Esophagus mucosa (tissue), 1 donor: ENCODE measurements at places on chromosomes 3 and 15.

DNA sequence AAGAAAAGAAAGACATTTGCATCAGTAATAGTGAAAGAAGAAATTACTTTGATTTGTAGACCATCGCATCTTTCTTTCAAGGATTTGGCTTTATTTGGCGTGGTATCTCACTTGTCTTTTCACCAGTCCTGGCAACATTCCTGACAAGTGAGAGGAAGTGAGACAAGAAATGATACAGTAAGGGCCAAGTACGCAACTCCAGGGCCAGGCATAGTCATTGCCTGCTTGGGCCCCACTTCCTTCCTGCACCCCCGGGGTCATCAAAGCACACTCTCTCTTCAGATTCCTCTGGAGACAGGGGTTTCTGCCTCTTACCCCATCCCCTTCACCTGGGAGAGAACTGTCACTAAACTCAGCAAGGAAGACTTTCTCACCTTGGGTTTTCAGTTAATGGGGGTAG lies 55.1 kb downstream of the CD47 start:
- no peak for ATAC-seq

GRCh38 chr3:50275141-50275995 lies 3.5 kb upstream of the LSMEM2 start:
- no peak for ATAC-seq

GRCh38 chr3:155363690-155364070 lies 70.2 kb upstream of the STRIT1 start:
- ATAC-seq: no peak

- no peak for ATAC-seq
Measured at GRCh38 chr3:31529421-31529820, 3.3 kb upstream of the STT3B start.

DNA sequence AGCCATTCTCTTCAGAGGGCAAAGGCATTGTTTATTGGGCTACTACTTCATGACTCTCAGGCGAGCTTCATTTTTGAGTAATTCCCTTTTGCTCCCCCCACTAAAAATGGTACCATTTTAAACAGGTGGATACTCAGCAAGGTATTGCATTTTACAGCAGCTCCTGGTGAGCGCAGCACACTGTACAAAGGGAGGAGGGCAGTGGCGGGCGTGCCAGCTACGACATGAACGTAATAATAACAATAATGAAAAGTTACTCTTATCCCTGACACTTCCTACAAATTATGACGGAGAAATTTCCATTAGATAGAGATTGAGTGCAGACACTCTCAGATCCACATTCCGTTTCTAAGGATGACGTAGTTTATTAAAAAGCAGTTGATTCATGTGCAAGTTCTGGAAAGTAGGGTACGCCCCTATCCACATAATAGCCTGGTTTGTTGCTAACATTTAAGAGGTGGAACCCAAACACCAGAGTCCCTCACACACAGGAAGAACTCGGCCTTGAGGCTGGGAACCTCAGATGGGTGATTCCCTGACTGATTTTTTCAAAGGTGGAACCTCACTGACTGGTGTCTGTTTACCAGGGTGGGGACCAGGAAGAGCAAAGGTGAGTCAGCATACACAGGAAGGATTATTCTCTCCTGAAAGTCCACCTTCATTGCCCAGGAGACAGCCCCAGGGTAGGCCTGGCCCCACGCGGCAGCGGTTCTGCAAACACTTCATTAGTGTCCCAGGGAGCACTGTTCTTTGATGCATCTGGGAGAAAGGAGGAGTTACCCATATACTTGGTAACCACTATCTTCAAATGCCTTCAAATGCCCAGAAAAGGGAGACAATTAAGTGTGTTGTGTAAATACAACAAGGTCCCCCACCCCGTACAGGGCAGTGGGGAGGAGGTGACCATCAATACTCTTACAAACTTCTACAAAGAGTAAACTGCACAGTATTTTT lies 69.9 kb downstream of the LDHAL6B start:
- peak; percentile 84 for ATAC-seq

- ATAC-seq: peak; percentile 38
Measured at GRCh38 chr3:57756528-57757401, 656 bp downstream of the SLMAP start.

- peak; percentile 90 for ATAC-seq
Measured at GRCh38 chr15:90211440-90212143, 10.5 kb downstream of the SEMA4B start.

DNA sequence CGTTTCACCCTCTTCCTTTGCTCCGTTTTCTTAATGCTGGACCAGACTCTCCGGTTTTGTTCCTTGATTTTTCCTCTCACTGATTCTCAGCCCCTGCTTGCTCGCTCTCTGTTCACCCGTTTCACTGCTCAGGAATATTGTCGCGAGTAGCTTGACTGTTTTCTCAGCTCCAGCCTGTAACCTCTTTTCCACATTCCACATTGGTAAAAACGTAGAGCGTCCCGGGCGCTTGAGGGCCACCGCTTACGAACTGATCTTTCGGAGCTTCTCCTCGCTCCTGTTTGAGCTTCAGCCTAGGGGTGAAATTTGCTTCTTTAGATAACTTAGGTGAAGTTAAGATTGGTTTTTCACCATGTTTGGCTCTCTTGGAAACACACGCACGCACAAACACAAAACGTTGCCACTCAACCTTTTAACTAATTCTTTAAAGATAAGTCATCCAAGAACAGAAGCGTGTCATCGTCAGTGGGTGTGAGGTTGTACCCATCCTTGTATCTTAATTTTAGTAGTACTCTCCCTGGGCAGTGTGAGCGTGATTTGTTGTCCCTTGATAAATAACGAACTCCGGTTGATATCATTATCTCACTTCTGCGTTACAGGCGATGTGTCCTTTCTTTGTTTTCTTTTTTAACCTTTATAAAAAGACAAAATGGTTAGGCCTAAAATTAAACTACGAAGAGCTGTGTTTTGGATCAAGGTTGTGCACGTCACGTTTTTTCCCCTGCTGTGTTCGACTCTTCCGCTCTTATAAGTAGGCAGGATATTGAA lies 1.0 kb downstream of the PAK2 start:
- peak; percentile 26 for ATAC-seq

DNA sequence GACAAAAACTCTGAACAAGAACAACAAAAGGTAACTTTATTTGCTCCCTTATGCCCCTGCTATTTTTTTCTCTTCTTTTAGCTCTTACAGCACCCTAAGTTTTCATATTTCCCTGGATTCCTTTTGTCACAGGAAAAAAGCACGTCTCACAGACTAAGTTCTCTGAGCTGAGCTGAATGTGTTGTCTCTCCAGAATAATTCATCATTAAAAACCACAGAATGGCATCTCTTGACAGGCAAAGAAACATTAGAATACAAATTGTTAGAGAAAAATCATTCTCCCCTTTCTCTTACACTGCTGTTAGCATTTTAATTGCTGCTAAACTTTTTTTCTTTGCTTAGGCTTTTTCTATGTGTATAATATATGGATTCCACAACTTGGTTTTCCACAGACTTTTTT lies 48.7 kb upstream of the SECISBP2L start:
- ATAC-seq: no peak

DNA sequence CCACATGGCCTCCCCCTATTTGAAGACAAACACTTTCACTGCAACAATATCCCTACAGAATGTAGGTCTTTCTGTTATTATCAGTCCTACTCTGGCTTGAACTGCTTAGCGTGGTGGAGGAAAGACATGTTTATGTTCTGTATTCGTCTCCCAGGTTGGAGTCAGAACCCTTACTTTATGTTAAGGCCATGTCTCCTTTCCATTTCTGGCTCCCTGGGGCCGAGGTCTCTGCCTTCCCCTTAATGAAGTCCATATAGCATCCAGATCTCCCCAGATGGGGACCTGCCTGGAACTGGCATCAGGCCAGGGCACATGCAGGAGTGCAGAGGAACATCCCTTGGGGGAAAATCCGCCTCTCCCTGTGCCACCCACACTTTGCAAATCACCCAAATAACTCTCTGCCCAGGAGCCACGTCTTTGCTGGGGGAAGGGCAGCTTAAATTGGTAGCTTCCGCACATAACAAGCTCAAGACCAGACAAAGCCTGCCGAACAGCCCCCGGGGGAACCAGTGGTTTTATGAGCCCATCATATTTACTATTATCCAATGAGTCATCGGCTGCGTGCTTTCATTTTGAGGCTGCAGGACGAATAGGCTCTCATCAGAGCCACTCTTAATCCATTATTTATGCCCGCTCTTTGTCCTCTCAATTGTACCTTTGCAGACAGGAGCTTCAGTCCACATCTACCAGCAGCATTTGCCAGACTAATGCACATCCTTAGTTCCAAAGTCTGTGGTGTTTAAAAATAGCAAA lies 237.0 kb downstream of the UACA start:
- ATAC-seq: peak; percentile 61

- no peak for ATAC-seq
Measured at GRCh38 chr3:62084558-62084957, 288.8 kb downstream of the FEZF2 start.

- ATAC-seq: no peak
Measured at GRCh38 chr3:85627932-85628331, 669.1 kb downstream of the CADM2 start.

GRCh38 chr15:43390723-43391122 lies 19.8 kb downstream of the TUBGCP4 start:
- ATAC-seq: no peak

DNA sequence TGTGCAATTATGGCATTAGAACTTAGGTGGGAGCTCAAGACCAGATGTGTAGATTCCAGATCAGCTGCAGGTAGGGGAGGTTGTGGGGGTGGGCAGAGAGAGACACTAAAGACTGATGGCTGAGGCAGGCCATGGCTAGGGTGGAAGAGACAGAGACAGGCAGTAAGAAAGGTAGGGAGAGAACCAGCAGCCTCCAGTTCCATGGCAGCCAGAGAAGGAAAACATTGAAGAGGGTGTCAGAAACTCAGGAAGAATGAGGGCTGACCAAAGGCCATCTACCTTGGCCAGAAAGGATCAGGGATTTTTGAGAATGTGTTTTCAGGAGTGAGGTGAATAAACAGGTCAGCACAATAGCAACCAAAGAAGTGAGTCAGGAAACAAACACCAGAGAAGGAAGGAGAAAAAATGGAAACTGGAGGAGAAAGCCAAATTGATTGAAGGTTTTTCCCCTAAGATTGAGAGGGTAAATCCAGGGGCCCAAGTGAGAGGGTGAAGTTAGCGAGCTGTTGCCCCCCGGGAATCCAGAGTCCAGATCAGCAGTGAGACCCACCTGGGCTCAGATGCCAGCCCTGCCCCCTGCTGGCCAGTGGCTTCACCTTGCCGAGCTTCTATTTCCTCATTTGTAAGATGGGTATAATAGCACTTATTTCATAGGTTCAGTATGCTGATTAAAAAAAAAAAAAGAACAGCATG lies 41.0 kb downstream of the ABHD2 start:
- ATAC-seq: peak; percentile 34

DNA sequence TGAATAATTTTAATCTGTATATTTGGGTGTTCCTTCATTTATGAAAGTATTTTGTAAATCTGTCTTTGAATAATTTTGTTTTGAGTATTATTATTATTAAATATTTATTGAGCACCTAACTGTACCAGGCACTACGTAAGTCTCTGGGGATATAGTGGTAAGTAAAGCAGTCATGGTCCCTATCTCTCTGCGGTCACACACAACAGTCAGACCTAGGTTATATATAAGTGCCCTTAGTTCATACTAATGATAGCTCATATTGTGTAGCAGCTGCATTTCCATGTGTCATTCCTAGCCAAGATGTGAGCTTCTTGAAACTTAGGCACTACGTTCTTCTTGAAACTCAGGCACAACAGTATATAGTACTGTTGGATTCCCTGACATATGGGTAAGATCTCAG lies 12.4 kb downstream of the NKTR start:
- ATAC-seq: no peak

DNA sequence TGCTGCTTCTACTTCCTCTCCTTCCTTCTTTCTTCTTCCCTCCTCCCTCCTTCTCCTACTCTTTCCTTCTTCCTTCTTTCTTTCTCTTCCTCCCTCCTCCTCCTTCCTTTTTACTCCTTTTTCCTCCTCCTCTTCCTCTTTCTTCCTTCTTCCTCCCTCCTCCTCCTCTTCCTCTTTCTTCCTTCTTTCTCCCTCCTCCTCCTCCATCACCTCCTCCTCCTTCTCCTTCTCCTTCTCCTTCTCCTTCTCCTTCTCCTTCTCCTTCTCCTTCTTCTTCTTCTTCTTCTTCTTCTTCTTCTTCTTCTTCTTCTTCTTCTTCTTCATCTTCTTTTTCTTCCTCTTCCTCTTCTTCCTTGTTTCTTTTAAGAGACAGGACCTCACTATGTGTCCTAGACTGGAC lies 224.0 kb downstream of the NR2F2 start:
- ATAC-seq: no peak
